Cerebellar nuclear complex (tissue), 1 donor: ENCODE measurements at places on chromosomes 1 and 21.
A peak's percentile ranks its signal among the peaks of the same experiment; 100 is the strongest.

DNA sequence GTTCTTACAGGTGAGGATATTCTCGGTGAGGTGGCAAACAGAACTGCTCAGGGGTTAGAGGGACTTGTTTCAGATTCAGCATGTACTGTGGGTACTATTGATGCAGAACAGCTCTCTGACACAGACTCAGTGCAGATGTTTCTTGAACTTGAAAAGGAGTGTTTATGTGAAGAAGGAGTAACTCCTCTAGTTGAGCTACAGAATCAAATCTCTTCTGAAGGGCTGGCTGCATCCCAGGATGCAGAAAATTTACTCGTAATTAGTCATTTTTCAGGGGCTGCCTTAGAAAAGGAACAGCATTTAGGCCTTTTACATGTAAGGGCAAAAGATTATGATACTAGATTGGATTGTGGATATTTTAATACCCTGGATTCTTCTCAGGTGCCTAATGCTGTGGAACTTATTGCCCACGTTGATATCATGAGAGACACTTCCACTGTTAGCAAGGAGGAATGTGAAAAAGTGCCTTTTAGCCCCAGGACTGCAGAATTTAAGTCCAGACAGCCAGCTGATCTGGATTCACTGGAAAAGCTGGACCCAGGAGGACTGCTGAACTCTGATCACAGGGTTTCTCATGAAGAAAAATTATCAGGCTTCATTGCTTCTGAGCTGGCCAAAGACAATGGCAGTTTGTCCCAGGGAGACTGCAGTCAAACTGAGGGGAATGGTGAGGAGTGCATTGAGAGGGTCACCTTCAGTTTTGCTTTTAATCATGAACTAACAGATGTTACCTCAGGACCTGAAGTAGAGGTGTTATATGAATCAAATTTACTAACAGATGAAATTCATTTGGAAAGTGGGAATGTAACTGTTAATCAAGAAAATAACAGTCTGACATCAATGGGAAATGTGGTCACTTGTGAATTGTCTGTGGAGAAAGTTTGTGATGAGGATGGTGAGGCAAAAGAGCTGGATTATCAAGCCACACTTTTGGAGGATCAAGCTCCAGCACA is 79.6 kb upstream of the BMP8A start:
- DNase-seq = no peak

DNA sequence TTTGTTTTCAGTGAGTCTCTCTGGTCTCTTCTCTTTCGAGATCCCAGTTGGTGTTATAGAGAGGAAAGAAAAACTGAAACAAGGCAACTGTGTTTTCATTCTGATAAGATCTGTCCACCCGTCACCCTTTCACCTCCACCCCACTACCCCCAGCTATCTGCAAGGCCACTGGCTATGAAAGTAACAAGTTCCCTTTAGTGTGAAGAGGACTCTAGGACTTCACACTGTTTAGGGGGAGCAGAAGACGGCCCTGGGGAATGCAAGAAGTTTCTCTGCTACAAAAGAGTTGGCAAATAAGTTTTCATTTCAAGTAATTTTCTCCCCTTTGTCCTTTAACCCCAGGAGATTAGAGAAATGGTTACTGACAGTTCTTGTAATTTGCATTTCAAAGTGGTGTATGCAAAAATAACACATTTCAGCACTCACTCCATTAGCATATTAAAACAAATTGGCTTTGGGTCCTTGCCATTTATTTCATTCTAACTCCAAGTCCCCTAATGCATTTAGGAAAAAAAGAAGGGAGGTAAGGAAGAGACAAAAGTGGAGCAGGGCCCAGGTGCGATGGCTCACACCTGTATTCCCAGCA is 79.6 kb upstream of the PPM1J start:
- no peak for DNase-seq

- DNase-seq = no peak
Observed at GRCh38 chr1:208475951-208476845, 232.0 kb upstream of the PLXNA2 start.

GRCh38 chr1:187938092-187938491 is 1109.3 kb downstream of the PLA2G4A start:
- DNase-seq = no peak

GRCh38 chr1:58402444-58402843 is 144.1 kb downstream of the OMA1 start:
- DNase-seq = no peak

- DNase-seq = no peak
Observed at GRCh38 chr21:19565587-19565986, 1162.0 kb upstream of the TMPRSS15 start.

DNA sequence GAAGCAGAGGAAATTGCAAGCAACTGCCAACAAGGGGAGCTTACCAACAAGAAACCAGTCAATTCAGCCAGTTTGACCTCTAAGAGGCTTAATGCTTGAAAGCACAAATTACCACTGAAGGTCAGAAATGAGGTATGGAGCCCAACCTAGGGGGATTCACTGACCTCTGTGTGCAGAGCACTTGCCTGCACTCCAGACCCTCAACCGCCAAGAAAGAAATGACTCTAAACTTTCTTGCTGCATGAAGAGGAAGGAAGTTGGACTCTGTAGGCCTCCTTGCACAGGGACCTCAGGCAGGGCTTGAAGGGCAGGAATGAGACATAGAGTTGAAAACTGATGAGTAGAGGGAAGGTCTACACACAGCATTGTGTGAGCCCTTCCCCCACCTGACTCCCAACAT is 10.0 kb downstream of the ARMH1 start:
- no peak for DNase-seq

DNA sequence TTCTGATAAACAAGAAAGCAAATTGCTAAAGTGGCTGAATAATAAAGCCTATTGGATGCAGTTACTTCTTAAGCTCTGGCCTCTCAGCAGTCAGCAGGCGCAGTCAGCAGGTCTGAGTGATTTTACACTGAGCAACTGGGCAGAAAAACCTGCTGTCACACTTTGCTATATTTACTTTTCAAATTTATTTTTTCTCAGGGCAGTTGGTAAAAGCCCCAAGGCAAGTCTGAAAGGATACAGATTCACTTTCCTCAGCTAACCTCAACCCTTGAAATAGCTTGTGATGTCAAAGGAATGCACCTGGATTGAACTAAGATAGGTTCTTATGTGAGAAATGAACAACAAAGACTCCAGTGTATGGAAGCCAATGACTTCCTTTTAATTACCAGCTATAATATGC is 34.0 kb downstream of the ATP5PF start:
- DNase-seq = no peak

- no peak for DNase-seq
Observed at GRCh38 chr1:7810395-7810794, 26.3 kb downstream of the PER3 start.

DNA sequence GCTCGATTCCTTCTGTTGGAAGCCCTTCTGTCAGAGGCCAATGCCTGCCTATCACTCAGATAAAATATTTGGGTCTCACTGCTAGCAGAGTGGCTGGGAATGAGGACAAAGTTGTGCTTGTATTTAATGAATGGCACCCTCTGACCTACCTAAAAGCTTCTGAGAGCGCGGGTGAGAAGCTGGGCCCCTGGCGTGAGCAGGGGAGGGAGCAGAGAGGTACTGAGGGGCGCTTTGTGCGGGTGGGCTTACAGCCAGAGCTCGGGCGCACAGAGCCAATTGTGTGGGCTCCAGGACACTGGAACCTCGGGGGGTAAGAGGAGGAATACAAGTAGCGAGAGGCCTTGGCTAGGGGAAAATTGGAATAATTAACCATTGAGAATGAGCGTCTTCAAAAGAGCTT is 32.3 kb downstream of the PCAT6 start:
- DNase-seq = no peak

- no peak for DNase-seq
Observed at GRCh38 chr1:164591858-164592257, 32.9 kb downstream of the PBX1 start.

DNA sequence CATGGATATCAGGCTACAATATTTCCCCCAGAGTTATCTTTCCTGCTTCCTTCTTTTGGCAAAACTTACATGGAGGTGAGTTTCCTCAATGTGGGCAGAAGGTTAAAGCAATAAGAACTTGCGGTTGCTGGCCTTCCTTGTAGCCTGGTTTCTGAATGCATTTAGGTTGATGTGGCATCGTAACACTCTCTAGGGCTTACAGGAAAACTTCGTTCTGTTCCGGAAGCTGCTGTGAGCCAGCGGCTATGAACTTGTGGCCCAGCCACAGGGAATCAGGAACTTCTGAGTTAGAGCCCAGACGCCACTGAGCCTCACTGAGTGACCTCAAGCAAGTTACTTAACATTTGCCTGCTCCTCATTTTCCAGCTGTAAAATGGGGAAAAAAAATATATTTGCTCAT is 623.4 kb upstream of the ADAMTS5 start:
- no peak for DNase-seq

DNA sequence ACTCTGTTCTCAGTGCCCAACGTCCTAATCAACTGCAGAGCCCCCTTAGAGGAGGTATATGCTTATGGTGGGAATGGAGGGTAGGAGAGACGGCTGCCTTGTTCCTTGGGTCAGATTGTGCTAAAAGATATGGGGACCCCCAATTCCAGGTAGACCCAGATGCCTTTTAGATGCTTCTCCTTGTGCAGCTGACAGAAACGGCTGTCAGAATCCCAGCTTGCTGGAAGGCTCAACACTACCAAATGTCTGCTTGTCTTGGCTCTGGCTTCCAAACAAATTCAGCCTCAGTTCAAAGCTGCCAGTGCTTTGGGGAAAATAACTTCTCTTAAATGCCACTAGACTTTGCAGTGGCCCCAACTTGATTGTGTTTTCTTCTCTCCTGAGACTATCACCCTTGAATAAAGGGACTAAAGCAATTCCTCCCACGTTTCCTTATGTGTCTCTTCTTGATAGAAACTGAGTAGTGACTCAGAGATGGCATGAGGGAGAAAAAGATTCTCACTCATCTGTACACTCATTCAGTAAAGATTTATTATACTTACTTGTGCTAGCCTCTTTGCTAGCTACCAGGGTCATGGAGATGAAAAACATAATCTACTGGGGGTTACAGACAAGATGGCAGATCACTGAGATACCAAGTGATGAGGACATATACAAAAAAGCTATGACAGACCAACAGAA is 3.4 kb upstream of the RNF19B start:
- DNase-seq = no peak

GRCh38 chr1:166701603-166702100 is 137.6 kb upstream of the POGK start:
- no peak for DNase-seq

DNA sequence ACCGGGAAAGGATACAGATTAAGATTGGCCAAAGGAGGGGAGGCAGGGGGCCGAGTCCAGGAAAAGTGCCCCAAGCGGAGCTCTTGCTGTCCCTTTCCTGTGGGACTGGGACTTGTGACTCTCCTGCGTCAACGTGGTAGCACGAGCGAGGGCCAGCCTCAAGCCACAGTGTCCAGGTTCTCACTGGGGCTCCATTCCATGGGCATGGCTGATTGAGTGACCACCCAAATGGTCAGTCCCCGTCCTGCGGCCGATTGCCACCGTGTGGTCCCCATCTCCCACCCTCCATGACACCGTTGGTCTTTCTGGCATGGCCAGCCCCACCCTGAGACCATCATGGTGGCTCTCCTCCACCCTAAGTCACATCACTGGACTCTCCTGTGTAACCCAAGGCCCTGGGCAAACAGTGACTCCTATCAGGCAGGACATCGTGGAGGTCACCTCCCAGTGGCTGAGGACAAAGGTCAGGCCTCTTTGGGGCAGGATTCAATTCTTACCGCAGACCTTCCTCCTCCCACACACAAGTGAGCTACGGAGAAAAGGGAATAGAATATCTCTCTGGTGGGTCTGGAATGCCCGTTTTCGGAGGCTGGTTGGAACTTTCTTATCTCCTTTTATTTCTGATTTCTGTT is 8.9 kb upstream of the C1orf174 start:
- DNase-seq = no peak

GRCh38 chr1:46223472-46223943 is 20.4 kb downstream of the LURAP1 start:
- peak; percentile 61 for DNase-seq

DNA sequence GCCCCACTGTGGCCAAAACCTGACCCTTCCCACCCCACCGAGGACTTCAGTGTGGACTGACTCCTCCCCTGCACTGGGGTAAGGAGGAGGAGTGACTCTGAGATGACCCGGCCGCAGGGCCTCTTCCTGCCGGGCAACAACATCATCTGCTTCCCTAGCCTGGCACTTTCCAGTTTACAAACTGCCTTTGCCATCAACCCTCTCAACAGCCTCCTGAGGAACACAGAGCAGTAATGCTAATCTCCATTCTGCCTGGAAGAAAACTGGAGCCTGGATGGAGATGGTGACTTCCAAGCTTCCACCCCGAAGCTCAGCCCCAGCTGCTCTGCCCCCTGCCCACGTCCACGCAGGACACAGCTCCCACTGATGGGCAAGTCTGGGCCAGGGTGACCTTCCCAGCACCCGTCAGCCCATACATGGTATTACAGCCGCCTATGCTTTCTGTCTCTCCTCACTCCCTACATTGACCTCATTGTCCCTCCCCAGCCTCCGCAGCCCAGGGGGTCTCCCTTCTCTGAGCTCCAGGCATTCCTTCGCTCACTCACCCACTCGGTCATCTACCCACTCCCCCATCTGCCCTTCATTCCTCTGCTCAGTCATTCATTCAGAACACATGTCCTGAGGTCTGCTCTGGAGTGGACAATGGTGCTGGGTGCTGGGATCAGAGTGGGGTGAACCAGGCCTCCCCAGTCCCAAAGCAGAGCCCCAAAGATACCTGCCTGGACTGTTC is 34.2 kb downstream of the RAP1GAP start:
- no peak for DNase-seq

- DNase-seq = no peak
Observed at GRCh38 chr1:169548282-169548681, 38.0 kb downstream of the F5 start.

GRCh38 chr21:17495680-17496079 is 17.2 kb upstream of the CXADR start:
- peak; percentile 6 for DNase-seq

DNA sequence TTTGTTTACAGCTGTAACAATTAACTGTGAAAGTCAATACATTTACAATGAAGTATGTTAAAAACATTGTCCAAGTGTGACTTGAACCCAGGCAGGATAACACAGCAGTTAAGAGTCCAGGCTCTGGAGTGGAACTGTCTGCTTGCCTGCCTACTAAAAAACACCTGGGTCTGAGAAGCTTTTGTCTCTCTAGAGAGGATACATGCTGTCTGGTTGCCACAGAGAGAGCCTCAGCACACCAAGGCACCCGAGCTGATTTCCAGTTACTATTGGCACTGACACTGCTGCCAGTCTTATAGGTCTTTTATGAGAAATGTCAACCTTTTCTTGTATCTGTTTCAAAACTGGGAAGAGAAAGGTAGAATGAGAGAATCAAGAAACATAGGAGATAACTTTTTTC is 20.2 kb upstream of the RALGPS2 start:
- no peak for DNase-seq

- no peak for DNase-seq
Observed at GRCh38 chr1:82045221-82045620, 244.5 kb downstream of the ADGRL2 start.

GRCh38 chr1:32939655-32940371 is 24.8 kb downstream of the RNF19B start:
- DNase-seq = no peak
